ENCODE measurements at places on chromosomes 6 and 20.

- DNase-seq: no peak
These were observed 896 bp downstream of the SYS1 start for GRCh38 chr20:45363611-45364492.

DNA sequence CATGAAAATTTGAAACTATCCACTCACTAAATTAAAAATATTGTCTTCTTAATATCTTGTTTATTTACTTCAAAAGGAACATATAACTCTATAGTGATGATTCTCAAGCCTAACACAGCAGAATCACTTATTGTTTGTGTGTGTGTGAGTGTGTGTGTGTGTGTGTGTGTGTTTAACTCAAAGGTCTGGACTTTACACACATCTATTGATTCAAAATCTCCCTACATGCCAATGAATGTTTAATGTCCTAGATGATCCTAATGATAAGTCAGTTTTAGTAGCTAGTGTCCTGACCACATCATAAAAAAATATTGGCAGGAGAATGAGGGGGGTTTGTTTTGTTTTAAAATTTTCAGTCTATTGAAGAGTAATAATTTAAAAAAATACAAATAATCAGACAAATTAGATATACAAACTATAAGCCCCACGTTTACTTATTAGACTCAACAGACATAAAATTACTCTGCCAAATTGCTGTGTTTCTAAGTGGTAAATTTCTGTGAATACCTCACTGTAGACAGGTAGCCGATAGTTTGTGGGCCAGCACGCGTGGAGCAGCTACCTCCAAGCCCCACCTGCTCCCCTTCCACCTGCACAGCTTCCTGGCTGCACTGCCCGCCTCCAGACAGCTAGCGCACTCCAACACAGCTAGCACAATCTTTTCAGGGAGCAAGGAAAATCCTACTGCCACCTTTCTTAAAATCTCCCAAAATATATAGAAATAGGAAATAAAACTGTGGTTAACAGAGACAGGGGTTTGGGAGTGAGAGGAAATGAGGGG is 349.6 kb downstream of the PKHD1 start:
- no peak for DNase-seq

DNA sequence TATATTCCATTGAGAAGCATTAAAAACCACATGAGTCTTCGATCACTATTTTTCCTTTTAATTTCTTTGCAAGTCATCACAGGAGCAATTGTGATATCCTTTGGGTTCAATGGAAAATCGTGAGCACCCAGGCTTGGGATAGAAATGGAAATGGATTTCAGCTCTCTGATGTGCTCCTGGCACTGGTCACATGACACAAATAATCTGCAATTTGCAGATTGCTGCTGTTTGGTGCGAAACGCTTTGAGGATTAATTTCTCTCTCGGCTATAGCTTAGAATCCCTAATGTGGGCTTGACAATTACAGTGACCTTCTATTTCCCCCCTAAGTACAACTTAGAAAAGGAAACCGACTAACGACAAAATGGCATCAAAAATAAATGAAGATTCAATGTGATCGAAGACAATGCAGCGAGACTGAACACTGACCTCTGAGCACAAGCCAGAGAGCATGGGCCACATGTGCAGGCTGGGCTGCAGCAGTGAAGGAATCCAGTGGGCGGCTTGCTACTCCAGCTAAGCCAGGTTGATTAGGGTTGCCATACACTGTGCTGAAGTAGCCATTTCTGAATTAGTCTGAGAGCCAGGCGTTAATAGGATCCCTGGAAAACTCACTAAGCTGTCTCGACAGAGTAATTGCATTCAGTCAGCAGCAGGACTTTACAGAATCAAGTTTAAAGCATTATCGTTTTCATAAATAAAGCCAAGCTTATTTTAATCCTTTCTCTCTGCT is 301.8 kb upstream of the AGPAT4 start:
- DNase-seq: no peak

DNA sequence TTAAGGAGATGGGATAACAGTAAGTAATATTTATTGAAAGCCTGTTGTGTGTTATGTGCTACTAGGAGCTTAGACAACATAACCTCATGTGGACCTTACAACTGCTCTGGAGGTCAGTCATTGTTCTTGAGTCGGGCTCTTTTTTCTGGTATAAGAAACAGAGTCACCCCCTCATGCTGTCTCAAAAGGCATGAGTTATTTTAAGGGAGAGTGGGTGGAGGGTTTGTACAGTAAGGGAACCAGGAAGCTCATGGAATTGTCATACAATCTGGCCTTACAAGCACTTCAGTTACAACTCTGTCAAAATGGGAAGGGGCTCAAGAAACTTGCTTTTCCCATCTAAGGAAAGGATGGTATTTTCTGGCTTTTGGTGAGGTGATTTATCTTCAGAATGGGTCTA is 16.5 kb upstream of the DSE start:
- DNase-seq: no peak

GRCh38 chr6:551405-551804 is 105.5 kb downstream of the HUS1B start:
- DNase-seq: peak; percentile 44

- DNase-seq: peak; percentile 59
These were observed 5.3 kb upstream of the TCP11 start for GRCh38 chr6:35146453-35146852.

Measured in 8988T (cell line).